ENCODE measurements at places on chromosomes 6 and 20.

DNA sequence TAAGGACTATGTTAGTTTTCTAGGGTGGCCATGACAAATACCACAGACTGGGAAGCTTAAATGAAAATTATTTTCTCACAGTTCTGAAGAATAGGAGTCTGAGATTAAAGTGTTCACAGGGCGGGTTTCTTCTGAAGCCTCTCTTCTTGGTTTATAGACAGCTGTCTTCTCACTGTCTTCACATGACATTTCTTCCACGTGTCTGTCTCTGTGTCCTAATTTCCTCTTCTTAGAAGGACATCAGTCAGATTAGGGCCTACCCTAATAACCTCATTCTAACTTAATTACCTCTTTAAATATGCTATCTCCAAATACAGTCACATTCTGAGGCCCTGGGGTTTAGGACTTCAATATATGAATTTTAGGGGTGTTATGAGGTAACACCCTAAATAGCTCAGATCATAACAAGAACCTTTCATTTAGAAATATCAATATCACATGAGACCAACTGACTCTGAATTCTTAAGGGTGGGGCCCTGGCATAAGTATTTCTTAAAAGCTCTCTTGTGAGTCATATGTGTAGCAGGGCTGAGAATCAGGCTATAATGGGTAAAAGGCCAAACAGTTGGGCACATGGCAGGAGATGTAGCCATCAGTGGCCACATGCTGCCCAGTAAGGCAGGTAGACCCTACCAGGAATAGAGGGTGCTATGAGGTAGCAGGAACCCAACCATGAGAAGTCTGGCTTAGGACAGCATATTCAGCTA, 62.0 kb upstream of the TENT5A start:
- no peak for DNase-seq

DNA sequence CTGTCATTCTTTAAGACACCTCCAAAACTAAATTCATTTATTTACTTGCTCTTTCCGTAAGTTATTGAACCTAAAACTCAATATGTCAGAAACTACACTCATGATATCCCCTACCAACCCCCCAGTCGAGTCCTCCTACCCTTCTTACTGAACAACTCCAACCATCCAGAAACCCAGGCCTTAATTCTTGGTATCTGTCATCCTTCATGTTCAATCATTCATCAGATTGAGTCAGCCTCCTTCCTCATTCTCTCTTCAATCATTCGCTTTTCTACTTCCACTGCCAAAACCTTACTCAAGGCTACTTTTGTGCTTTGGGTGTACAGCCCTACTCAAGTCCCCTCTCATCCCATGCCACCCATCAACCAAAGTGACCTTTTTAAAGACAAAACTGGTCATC, 95.7 kb downstream of the SMLR1 start:
- no peak for DNase-seq

DNA sequence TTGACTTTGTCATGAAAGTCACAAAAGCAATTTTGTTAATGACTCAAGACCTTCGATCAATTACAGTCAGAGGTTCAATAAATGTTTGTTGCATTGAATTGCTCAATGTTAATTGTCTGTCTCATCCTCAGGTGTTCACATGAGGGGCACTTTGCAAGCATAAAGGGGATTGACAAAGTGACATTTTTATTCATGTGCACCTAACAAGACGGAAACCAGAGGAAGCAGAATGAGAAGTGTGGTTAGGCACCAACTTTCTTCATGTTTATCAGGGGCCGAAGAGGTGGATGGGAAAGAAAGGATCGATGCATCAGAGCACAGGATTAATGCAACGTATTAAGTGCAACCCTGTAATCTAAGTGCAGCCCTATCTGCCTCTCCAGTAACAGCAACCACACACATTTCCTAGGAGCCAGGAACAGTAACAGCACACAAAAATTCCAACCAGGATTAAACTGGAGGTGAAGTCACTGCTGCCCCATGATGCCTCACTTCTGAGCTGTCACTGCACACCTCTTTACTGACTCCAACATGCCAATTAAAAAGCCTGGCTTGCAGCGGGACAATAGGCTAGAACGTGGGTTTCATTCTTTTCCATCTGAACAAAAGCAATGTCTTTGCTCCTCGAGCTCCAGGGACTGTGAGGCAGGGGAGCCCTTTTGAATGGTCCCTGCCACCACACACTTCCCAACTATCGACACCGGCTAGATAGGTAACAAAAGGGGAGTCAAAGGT, 262.7 kb downstream of the CD83 start:
- no peak for DNase-seq

- DNase-seq: no peak
Observed at GRCh38 chr6:135434095-135434494, 63.4 kb downstream of the AHI1 start.

GRCh38 chr6:34673064-34673463, 23.5 kb downstream of the ILRUN start:
- no peak for DNase-seq

GRCh38 chr6:167985911-167986595, 11.4 kb upstream of the KIF25 start:
- DNase-seq: no peak

All from activated B cell treated with CpG ODN at 0.5 μM for 24 hours (primary cell).